ENCODE measurements at places on chromosomes 5 and 9. TPM values are rescaled to one million over a fixed set of nuclear protein-coding genes. Genes with fewer than 3 reads are reported as not detected.

GRCh38 chr9:18821788-18822187 is 211.2 kb downstream of the SAXO1 start:
- no peak for DNase-seq

- no peak for DNase-seq
Observed at GRCh38 chr5:128154943-128155342, 71.4 kb downstream of the SLC12A2 start.

GRCh38 chr9:5873439-5873838 is 17.2 kb upstream of the MLANA start:
- DNase-seq, result no peak

- DNase-seq, result no peak
Observed at GRCh38 chr5:176702671-176703641, 55.7 kb downstream of the TSPAN17 start.

DNA sequence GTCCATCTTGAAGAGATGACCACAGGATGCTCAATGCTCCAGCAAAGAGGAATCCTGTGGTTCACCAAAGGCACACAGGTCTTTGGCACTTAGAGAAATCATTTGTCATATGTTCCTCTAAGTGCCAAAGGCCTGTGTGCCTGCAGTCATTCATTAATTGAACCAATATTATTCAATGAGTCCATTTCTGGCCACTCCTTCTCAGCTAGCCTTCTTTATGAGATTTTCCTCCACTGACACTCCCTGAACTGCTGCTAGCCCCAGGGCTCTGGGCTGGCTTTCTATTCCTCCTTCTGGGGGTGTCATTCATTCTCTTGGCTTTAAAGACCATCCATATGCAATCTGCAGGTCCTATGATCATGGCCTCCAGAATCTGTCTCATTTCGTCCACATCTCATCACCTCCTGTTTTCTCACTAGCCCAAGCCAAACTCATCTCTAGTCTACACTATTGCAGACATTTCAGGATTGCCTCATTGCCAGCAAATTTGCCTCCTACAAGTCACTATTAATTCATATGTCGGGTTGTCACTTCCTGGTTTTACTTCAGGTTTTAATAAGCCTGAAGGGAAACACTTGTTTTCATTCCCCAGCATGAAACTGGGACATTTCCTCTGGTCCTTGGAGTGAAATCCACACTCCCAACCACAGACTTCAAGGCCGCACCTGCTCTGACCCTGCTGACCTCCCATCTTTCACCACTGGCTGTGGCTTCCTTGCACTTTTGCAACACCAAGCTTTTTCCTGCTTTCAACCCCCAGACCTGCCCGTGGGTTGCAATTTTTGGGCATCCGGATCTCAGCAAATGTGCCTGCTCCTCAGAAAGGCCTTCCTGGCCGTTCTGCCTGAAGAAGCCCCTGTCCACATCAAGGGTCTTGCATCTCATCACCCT is 35.1 kb downstream of the KCNIP1 start:
- DNase-seq, result no peak

DNA sequence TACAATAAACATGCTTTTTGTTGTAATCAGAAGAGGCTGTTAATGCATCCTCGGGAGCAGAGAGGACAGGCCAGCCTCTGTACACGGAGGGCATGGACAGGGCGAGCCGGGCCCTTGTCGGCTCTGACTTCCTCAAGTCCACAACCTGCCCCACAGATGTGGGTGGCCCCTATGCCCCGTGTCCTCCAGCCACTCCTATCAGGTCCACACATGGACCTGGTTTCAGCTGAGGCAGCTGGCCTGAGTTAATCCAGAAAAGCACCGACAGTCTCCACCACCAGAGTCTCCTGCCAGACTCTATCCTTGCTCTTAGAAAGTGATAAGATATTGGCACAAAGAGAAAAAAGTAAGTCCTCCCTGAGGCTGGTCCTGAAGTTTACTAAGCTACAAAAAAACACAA is 52.4 kb upstream of the PHYKPL start:
- DNase-seq, result no peak

DNA sequence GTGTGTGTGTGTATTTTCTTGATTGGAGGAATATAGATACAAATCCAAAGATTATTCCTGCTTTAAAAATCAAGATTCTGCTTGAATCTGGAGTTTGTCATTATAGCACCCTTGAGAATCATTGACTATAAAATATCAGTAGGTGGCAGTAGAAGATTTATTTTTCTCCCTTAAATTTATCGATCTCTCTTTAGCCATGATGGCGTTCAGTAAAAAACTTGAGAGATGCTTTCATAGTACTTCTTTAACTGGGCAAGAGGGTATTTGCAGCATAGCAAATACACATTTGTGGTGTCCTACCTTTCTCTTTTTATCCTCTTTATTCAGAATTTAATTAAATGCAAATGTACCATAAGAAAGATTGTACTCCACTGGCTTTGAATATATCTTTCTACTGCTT is 307.7 kb downstream of the ADGRV1 start:
- DNase-seq, result no peak

GRCh38 chr5:2752059-2752820 is 763 bp upstream of the IRX2 start:
- no peak for DNase-seq

GRCh38 chr5:53373451-53374158 is 106.8 kb upstream of the FST start:
- DNase-seq, result no peak

DNA sequence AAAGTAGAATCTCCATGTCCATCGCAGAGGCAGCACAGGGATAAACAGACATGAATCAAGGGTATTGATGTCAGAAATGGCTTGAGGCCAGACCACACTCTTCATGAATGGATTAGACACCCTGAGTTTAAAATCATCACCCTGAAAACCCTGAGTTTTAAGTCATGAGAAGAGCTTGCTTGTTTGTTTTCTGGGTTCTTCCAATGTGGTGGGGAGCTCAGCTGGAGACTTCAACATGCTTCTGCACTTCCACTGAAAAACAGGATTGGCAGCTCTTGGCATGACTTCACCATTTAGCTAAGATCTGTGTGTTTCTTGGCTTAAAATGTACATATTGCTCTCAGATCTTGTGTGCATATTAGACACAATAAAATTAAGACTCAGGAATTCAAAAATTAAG is 9.8 kb downstream of the GCNT4 start:
- DNase-seq, result no peak

DNA sequence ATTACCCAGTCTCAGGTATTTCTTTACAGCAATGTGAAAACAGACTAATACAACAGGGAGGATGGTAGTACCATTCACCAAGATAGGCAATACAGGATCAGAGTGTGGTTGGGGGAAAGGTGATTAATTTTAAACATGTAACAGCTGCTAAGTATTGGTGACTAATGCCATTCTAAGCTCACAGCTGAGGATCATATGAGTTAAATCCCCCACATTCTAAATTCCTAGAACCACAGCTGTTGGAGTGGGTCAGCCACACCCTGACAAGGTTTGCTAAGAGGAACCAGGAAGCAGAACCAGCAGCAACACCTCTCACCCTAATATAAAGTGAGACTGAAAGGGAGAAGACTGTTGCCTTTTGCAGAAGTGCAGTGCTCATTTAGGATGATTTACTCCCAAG is 24.8 kb downstream of the HSPB3 start:
- DNase-seq, result no peak

- no peak for DNase-seq
Observed at GRCh38 chr5:143606043-143606752, 202.7 kb upstream of the NR3C1 start.

DPM2 gene
- 11.4 TPM for total RNA-seq

GRCh38 chr5:96633820-96634219 is 28.4 kb upstream of the CAST start:
- DNase-seq, result no peak

DNA sequence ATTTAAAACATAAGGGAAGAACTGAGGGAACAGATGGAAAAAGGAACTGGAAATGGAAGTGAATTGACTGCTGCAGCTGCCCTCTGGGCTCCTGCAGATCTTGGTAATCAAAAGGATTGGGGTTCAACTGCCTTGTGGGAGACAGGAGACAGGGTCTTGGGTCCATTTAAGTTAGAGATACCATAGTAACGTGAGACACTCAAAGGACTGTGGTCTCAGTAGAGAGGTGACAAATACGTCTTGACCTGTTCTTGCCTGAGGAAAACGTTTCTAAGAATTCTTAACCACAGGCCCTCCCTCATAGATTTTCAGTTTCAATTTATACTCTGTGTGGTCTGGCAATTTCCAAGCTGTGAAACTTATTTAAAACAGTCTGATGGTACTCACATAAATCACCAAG is 100.8 kb upstream of the DHFR start:
- DNase-seq, result no peak

GRCh38 chr9:71680189-71680980 is 87.9 kb downstream of the CEMIP2 start:
- no peak for DNase-seq

DNA sequence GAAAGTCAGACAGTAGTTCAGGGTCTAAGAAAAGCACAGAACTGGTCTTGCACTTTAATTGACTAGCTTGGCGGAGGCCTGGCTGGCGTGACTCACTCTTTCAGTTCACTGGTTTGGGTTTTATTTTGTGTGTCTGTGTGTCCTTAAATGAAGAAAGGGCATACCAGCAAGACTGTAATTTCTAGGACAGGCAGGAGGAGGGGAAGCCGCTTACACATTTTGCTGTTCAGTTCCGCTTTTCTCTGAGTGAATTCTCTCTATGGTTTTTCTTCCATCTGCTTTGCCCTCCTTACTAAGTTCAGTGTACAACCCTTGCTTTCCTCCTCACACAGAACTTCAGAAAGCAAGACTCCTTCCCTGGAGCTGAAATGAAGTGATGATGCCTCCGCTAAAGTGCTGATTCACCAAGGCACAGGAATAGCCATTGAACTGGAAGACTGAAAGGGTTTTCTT is 150.8 kb downstream of the MEF2C start:
- DNase-seq, result peak; percentile 37

SLC34A1 gene
- not detected for total RNA-seq

MEGF10 gene
- total RNA-seq, result 20.0 TPM

GRCh38 chr5:141003791-141004611 is 37.7 kb downstream of the PCDHAC2 start:
- no peak for DNase-seq

PCDHGB3 gene
- 12.3 TPM for total RNA-seq

SLC28A3 gene
- total RNA-seq, result not detected

HMCN2 gene
- total RNA-seq, result not detected

GRCh38 chr5:53557386-53557785 is 3.1 kb upstream of the NDUFS4 start:
- no peak for DNase-seq

DNA sequence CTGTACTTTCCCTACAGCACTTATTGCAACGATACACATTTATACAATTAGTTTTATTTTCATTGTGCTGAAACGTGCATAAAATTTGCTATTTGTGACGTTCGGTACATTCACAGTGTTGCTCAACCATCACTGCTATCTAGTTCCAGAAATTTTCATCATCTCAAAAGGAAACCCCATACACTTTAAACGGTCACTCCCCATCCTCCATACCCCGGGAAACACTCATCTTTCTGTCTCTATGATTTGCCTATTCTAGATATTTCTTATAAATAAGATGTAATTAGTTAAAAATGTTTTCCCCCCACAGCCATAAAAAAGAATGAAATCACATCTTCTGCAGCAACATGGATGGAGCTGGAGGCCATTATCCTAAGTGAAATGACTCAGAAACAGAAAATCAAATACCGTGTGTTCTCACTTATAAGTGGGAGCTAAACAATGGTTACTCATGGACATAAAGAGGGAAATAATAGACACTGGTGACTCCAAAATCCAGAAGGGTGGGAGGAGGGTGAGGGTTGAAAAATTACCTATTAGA is 40.2 kb upstream of the TEX48 start:
- no peak for DNase-seq

SPOCK1 gene
- total RNA-seq, result 36.7 TPM

- DNase-seq, result no peak
Observed at GRCh38 chr5:72233835-72234234, 86.2 kb downstream of the MRPS27 start.

DNA sequence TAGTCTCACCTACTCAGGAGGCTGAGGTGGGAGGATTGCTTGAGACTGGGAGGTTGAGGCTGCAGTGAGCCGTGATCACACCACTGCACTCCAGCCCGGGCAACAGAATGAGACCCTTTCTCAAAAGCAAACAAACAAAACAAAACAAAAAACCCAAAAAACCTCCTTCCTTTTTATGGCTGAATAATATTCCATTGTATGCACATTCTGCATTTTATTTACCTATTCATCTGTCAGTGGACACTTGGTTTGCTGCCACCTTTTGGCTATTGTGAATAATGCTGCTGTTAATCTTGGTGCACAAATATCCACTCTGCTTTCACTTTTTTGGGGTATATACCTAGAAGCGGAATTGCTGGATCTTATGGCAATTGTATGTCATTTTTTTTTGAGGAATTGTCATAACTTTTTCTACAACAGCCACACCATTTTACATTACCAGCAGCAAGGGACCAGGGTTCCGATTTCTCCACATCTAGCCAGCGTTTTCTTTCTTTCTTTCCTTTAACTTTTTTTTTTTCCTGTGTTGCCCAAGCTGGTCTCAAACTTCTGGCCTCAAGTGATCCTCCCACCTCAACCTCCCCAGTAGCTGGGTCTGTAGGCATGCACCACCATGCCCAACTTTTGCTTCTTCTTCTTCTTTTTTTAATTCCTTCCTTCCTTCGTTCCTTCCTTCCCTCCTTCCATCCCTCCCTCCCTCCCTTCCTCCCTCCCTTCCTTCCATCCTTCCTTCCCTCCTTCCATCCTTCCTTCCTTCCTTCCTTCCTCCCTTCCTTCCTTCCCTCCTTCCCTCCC is 30.6 kb downstream of the NKX2-5 start:
- no peak for DNase-seq

DNA sequence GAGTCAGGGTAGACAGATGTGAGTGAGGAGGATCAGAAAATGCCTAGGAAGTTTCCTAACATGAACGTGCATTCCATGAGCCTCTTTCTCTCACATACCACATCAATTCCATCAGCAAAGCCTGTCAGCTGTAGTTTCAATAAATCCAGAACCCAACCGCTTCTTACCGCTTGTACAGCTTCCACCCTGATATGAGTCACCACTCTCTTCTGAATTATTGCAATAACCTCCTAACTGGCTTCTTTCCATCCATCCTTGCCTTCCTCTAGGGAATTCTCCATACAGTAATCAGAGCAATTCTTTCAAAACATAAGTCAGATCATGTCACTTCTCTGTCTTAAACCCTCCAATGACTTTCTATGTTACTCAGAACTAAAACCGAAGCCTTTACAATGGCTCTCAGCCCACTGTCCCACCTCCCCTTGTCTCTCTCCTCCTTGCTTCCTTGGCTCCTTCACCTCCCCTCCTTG is 8.1 kb upstream of the RAD23B start:
- no peak for DNase-seq

TRIM7 gene
- 0.78 TPM for total RNA-seq

- DNase-seq, result no peak
Observed at GRCh38 chr9:137392232-137393007, 30.5 kb downstream of the EXD3 start.

GRCh38 chr5:56881571-56881970 is 27.8 kb upstream of the SETD9 start:
- DNase-seq, result no peak

CCNB1 gene
- total RNA-seq, result 25.0 TPM

DNA sequence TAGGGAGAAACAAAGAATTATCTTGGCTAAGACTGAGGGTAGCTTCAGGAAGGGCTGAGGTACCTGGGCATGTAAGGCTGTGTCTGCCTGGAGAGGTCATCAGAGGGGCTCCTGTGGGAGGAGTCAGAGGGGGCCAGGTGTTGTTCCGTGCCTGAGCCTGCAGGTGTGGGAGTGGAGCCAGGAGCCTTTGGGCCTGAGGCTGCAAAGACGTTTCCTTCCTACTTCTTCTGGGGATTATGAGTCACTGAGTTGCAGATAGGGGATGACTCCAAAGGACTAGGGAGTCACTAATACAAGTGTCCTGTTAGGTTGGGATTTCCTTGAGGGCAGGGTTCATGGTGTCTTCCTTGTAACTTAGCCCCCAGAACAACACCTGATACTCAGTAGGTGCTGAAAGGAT is 391.1 kb downstream of the ARHGEF28 start:
- no peak for DNase-seq

RABGAP1 gene
- 115 TPM for total RNA-seq

ZBTB26 gene
- 10.6 TPM for total RNA-seq

Measured in occipital lobe (tissue), 3 donors.